Prostate gland (tissue), 2 donors: ENCODE measurements at places on chromosomes 2 and 18. TPM values are rescaled to one million over a fixed set of nuclear protein-coding genes. Genes with fewer than 3 reads are reported as not detected.

The PLGLB1 gene
- 1.5 TPM for total RNA-seq

DNA sequence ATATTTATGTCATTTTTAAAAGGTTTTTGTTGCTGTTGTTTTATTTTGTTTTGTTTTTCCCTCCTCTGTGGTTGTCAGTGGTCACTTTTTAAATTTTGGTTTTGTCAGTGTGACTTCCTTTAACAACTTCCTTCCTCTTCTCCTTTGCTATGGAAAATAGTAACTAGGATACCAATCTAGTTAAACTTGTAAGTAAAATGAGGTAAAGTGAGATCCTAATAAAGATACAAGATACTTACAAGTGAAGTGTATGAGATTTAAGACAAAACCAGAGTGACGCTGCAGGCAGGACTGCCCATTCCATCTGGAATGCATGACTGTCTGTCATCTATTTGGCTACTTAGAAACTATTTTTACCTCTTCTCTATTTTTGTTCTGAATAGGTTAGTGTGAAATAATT lies 30.6 kb upstream of the CREB1 start:
- no peak for DNase-seq

DNA sequence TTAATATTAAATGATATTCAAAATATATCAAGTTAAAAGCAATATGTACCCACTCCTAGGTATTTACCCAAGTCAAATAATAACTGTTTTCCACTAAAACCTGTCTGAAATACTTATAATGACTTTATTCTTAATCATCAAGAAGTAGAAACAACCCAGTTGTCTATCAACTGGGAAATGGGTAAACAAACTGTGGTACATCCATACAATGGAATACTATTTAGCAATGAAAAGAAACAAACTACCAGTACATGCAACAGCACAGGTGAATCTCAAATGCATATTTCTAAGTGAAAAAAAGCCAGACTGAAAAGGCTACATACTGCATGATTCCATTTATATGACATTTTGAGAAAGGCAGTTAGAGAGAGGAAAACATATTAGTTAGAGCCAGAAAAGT lies 559.9 kb downstream of the MBD2 start:
- DNase-seq: no peak

DNA sequence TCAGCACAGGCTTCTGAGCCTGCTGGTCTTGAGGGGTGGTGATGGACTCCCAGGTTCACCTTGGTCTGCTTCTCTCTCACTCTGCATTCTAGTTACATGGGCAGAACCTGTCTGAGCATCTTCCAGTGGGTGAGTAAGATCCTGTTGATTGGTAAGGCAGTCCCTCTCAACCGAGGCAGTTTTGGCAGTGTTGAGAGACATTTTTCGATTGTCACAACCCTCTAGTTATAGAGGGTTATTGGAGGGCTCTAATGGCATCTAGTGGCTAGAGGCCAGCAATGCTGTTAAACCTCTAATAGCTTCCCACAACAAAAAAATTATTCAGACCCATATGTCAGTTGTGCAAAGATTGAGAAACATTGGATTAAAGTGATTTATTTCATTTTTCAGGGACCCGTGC lies 9.3 kb upstream of the MGAT5 start:
- DNase-seq: no peak

DNA sequence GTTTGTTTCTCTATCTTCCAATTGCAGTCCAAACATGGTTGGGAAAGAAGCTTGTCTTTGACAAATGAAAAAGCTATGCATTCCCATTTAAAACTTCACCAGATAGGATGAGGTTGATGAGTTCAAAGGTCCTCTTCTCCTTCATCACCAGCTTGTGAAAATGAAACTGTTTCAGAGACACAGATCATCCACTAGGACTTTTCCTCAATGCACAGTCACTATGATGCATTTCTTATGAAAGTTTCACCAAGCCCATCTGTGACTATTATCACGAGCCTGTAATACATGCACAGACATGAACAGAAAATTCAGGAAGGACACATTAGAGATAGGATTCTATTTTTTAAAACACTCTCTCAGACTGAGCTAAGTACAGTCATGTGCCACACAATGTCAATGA lies 644.4 kb downstream of the PLCL1 start:
- no peak for DNase-seq

The ATP8B1 gene
- total RNA-seq: 33.5 TPM

DNA sequence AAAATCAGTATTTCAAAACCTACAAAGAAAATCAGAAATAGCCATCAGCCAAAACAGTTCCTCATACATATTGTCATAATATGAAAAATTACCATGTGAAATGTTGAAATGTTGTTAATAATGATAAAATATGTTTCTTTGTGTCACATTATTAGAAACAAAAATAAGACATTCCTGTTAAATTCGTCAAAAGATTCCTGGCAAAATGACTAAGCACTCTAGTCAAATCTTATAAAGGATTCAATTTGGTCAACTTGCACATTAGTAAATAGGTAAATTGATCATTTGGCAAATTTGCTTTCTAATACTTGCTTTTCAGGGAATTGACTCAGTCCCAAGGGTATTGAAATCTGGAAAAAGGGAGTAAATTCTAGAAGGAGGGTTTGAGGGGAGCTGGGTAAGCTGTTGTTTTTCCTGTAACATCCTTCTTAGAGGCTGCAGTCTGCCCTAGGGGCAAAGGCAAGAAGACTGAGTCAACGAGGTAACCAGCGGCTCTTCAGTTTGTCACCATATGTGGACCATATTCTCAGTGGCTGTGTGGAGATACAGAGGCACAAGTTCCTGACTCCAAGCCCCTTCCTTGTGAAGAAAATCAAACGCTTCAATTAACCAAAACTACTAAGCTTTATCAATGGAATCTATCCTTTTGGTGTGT lies 482.3 kb downstream of the TNS1 start:
- DNase-seq: no peak

The POTEI gene
- total RNA-seq: 18.8 TPM

DNA sequence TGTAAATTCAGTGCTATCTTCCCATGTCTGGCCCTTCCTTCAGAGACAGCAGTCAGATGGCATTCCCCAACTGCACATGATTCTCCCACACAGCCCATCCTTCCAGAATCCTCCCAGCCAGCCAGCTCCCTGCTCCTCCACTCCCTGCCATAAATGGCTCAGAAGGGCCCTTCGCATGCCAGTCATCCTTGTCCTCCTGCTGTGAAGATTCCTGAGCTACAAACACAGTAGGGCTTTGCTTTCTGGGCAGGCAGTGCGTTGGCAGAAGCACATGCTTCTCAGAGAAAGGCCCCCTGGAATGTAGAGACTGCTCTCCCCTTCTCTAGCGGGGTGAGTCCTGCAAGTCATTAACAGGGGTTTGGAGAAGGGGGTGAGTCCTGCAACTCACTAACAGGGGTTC lies 71.9 kb downstream of the TEX51 start:
- no peak for DNase-seq

DNA sequence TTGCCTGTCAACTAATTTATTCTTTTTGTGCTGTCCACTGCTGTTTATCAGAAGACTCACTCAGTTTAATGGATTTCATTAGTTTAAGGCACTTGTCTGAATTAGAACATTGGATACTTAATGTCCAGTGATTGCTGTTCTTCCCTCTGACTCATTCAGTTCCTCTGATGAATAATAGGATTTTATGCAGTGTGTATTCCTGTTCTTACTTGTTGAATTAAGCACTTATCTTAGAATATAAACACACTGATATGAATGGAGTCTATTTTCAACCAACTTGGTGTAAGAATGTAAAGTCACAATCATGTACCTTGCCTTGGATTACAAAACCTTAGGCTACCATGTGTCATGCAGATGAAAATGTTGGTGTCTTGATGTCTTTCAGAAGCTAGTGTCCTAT lies 87.0 kb upstream of the PROKR1 start:
- no peak for DNase-seq

- DNase-seq: no peak
These were observed 49.4 kb downstream of the PLEKHM3 start for GRCh38 chr2:207975921-207976320.
